ENCODE measurements at places on chromosomes 11 and 22. TPM values are rescaled to one million over a fixed set of nuclear protein-coding genes. Genes with fewer than 3 reads are reported as not detected.

- H3K36me3 ChIP-seq, result no peaks in the 10 kb centered on the region
- H3K27ac ChIP-seq, result no peak overlapping the region
- no peaks in the 10 kb centered on the region for H3K4me1 ChIP-seq
- no peak for DNase-seq
Measured at GRCh38 chr11:130781931-130782330, 134.3 kb downstream of the SNX19 start.

DNA sequence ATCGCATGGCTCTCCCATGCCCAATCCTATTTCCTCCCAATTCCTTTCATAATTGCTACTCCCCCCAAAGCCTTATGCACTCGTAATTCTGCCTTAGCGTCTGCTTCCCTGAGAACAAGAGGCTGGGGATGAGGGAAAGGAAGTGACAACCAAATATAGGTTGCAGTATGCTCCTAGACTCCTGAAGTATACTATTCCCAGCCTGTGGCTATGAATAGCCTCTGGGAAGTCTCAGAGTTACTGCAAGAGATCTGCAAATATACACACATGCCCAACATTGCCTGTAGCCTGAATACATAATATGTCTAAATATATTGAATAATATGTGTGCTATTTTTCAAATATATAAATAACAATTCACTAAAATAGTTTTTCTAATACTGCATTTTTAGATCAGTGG lies 96.1 kb upstream of the CD44 start:
- H3K4me1 ChIP-seq, result peaks cover 81% of the 10 kb centered on the region
- H3K4me3 ChIP-seq, result no peak overlapping the region
- H3K27ac ChIP-seq, result no peak overlapping the region
- H3K36me3 ChIP-seq, result peaks cover 21% of the 10 kb centered on the region

GRCh38 chr11:111115890-111116289 lies 129.6 kb upstream of the POU2AF2 start:
- H3K27me3 ChIP-seq, result peaks cover 2% of the 10 kb centered on the region
- no peak overlapping the region for H3K4me3 ChIP-seq
- no peak for DNase-seq
- no peak overlapping the region for H3K27ac ChIP-seq

DNA sequence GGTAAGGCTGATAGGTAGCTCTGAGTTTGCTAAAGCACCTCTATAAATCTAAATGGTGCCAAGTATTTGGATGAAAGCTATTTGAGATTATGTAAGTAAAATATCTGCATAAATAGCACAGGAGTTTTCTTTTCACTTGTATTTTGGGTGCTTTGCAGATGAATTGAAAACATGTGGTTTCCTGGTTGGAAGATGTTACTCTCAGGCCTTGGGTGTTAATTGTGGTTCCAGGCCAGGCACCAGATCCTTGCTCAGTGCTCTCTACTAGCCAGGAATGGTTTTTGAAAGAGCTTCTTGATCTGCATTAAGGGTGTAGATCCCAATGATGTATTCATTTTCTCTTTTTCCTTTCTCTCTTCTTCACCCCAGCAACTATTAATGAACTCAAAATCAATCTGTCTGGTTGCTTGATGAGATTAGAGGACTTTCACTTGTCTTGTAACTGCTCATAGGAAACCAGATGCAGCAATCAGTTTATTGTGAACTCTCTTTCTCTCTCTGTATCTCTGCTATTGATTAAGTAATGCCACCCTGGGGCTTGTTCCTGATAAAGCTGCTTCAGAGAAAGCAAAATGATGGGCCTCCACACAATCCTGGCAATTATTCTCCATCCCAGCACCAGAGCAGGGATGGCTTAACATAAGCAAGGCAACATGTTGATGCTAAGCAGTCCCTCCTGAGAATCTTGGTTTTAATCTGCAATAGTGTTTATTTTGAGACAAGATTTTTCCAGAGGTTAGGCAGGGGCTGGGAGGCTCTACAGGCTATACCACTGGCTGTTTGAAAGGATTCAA lies 147.0 kb upstream of the NTM start:
- DNase-seq, result no peak
- H3K27ac ChIP-seq, result no peak overlapping the region
- no peaks in the 10 kb centered on the region for H3K4me1 ChIP-seq
- H3K36me3 ChIP-seq, result no peaks in the 10 kb centered on the region
- no peak overlapping the region for H3K4me3 ChIP-seq

Gene HYLS1
- 14.0 TPM for total RNA-seq

DNA sequence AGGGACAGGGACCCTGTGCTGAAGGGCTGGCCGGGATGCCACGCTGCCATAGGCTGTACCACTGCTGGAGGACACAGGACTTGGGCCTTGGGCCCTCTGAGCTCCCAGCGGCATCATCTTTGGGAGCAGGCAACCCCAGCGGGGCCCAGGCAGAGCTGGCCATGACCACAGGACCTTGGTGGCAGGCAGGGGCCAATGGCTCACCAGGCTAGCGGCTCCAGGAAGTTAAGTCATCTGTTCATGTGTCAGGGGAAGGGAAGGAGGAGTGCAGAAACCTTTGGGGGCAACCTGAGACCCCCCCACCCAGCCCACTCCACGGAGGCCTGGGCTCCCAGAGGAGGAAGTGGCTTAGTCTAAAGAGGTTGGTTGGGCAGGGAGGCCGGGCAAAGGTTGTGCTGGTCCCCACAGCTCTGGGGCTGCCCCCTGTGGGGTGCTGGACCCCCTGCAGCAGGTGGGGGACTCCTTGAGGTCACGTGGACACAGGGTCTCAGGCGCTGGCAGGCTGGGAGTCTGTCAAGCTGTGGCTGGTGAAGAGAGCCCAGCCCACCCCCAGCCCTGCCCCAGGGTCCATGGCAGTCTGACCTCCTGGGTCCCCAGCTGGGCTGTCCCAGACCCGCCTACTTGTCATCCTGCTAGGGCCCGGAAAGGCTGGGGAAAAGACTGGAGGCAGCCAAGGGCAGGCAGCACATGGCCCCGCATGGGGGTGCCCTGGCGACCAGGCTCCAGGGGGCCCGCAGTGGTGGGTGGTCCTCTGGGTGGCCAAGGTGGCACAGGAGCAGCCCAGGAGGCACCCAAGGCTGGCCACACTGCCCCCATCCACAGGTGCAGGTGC lies 184.3 kb downstream of the IGLL1 start:
- H3K4me3 ChIP-seq, result no peak overlapping the region

DNA sequence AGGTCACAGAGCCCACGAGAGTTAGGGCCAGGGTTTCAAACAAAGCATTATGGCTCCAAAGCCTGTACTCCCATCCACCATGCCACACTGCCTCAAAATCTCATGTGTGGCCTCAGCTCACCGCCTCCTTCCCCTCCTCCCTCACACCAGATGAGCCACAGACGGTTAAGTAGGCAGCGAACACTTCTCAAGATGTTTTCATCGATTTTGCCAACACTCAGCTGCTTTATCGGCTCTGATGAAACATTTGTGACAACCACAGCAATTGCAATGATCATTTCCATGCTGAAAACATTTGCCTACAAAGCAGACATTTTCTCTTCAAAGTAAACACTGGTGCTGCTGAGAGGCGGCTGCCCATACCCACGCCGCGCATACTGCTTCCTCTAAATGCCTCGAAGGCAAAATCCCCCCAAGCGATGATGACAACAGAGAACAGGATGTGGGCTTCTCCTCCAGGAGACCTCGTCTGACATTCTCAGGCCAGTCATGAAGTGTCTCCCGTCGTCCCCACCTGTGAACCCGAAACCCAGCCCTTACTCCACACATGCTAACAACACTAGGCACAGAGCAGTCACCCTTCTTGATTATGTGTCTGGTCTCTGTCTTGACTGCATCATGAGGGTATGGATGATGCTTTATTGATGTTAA lies 599.2 kb downstream of the SOX6 start:
- no peak overlapping the region for H3K4me3 ChIP-seq
- H3K27ac ChIP-seq, result no peak overlapping the region
- no peaks in the 10 kb centered on the region for H3K36me3 ChIP-seq
- no peak for DNase-seq

Gene ABCC8
- total RNA-seq, result not detected

Gene HRAS
- total RNA-seq, result 52.5 TPM

DNA sequence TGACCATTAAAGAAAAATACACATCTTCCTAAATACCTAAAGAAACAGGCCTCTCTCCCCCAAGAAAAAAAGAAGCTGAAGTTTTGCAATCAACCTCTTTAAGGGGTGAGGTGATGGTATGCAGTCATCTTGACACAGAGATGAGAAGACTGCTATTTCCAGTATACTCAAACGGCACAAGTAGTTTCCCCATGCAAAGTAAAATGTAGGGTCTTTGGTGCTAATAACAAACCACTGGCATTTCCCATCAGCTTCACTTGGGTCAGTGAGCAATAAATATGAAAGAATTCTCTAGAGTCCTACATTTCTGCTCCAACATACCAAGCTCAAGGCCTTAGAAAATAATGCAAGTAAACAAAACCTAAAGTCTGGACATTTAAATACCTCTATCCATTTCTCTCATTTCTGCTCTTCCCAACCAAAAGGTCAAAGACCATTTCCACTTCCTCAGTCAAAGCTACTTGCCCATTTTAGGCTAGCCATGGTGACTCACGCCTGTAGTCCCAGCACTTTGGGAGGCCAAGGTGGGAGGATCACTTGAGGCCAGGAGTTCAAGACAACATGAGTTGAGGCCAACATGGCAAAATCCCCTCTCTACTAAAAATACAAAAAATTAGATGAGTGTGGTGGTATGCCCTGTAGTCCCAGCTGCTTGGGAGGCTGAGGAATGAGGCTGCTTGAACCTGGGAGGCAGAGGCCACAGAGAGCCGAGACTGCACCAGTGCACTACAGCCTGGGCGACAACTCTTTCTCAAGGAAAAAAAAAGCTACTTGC lies 39.5 kb upstream of the CHRNA10 start:
- peaks cover 70% of the 10 kb centered on the region for H3K36me3 ChIP-seq
- no peak for DNase-seq
- H3K27me3 ChIP-seq, result no peaks in the 10 kb centered on the region
- peaks cover 2% of the 10 kb centered on the region for H3K4me1 ChIP-seq

Gene HTR3A
- total RNA-seq, result not detected

DNA sequence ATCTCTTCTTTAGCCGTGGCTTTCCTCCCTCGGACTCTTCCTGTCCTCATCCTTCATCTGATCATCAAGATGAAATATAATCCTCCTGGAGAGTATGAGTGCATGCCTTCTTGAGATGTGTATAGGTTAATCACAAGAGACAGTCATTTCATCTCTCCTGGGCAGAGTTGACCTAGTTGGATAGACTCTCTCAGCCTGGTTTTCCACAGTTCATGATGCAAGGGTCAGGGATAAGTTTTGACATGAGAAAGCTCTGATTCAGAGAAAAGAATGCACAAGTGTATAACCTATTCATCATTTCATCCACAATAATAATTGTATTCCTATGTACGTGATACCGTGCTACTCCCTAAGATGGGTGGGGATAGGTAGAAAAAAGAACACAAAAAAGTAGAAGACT lies 33.2 kb upstream of the CCDC90B start:
- DNase-seq, result no peak
- no peak overlapping the region for H3K27ac ChIP-seq
- H3K27me3 ChIP-seq, result peaks cover 24% of the 10 kb centered on the region
- H3K4me1 ChIP-seq, result no peaks in the 10 kb centered on the region
- H3K4me3 ChIP-seq, result no peak overlapping the region

DNA sequence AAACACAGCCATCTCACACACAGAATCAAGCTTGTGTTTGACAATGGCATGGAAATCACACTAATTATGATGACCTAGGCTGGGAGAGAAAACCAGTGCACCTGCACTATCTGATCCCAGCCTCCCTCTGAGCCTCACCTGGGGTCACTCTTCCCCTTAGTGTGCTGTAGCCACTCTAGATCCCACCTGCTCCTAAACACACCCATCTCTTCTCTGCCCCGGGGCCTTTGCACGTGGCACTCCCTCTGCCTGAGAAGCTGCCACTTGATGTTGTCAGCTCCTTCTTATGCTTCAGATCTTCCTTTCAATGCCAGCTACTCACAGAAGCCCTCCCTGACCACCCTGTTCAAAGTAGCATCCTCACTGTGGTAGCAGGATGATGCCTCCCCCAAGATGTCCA lies 42.9 kb upstream of the NFAM1 start:
- no peak overlapping the region for H3K4me3 ChIP-seq
- peaks cover 8% of the 10 kb centered on the region for H3K4me1 ChIP-seq
- H3K27me3 ChIP-seq, result peaks cover 25% of the 10 kb centered on the region
- no peak overlapping the region for H3K27ac ChIP-seq
- H3K36me3 ChIP-seq, result no peaks in the 10 kb centered on the region
- DNase-seq, result no peak

- no peak overlapping the region for H3K4me3 ChIP-seq
- DNase-seq, result no peak
- H3K27me3 ChIP-seq, result peaks cover 4% of the 10 kb centered on the region
- no peak overlapping the region for H3K27ac ChIP-seq
Measured at GRCh38 chr11:78708388-78708787, 133.7 kb upstream of the NARS2 start.

GRCh38 chr11:31921081-31921480 lies 110.0 kb upstream of the PAX6 start:
- no peak overlapping the region for H3K27ac ChIP-seq
- DNase-seq, result no peak
- no peak overlapping the region for H3K4me3 ChIP-seq

DNA sequence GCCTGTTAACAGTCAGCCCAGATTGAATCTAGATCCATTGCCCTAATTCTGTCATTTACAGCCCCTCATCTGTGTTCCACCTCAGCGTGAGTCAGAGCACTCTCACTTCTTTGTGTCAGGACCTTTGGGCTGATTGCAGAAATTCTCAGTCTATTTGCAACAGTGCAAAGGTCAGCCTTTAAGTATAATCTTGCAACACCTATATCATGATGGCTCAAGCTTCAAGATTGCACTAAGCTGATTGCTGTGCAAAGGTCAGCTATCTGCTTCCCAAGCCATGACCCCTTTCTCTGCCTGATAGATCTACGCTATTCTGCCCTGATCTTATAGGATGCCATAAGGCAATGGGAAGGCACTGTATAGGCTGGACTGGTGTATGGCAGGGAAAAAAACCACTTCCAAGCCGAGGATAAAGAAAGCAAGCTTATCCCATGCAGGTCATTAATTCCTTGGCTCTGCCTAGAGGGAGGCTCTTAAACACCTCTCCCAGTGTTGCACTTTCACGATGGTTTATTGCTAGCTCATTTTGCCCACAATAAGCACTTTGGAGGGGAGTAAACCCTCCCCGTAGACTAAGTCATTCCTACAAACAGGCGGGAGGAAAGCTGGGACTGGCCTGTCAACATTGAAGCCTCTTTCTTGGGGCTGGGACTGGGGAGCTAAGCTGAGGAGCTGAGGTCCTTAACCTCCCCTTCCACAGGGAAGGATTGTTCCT lies 100.6 kb downstream of the RRAS2 start:
- no peak overlapping the region for H3K4me3 ChIP-seq
- peaks cover 5% of the 10 kb centered on the region for H3K36me3 ChIP-seq
- H3K27me3 ChIP-seq, result no peaks in the 10 kb centered on the region
- H3K4me1 ChIP-seq, result no peaks in the 10 kb centered on the region

GRCh38 chr22:17269224-17269606 lies 50.0 kb upstream of the ADA2 start:
- no peaks in the 10 kb centered on the region for H3K27me3 ChIP-seq
- peaks cover 20% of the 10 kb centered on the region for H3K4me1 ChIP-seq
- no peaks in the 10 kb centered on the region for H3K36me3 ChIP-seq

GRCh38 chr22:24950272-24950902 lies 2.1 kb upstream of the KIAA1671 start:
- H3K4me3 ChIP-seq, result no peak overlapping the region
- no peak overlapping the region for H3K27ac ChIP-seq
- no peak for DNase-seq
- peaks cover 55% of the 10 kb centered on the region for H3K4me1 ChIP-seq
- H3K27me3 ChIP-seq, result peaks cover 67% of the 10 kb centered on the region
- peaks cover 7% of the 10 kb centered on the region for H3K36me3 ChIP-seq

Gene TSKU
- 0.85 TPM for total RNA-seq

Gene TRIM3
- total RNA-seq, result 9.9 TPM

- peaks cover 10% of the 10 kb centered on the region for H3K4me1 ChIP-seq
- no peak overlapping the region for H3K4me3 ChIP-seq
- H3K36me3 ChIP-seq, result peaks cover 4% of the 10 kb centered on the region
- DNase-seq, result no peak
- H3K27me3 ChIP-seq, result no peaks in the 10 kb centered on the region
- H3K27ac ChIP-seq, result no peak overlapping the region
Measured at GRCh38 chr11:58497951-58498350, 10.0 kb downstream of the OR5B21 start.

Gene FJX1
- not detected for total RNA-seq

Gene CHCHD10
- total RNA-seq, result 62.4 TPM

All from activated CD4-positive, alpha-beta memory T cell treated with anti-CD3 and anti-CD28 coated beads, Interleukin-2, amount 10 ng/mL, durations not matched to agents 7 days and 5 days (primary cell).